ENCODE measurements at places on chromosomes 3 and 15.

GRCh38 chr3:122343654-122344053 lies 18.6 kb downstream of the CSTA start:
- DNase-seq = no peak

GRCh38 chr3:41317298-41317697 lies 118.0 kb downstream of the CTNNB1 start:
- no peak for DNase-seq

GRCh38 chr3:159028706-159029105 lies 226.9 kb downstream of the MFSD1 start:
- no peak for DNase-seq

DNA sequence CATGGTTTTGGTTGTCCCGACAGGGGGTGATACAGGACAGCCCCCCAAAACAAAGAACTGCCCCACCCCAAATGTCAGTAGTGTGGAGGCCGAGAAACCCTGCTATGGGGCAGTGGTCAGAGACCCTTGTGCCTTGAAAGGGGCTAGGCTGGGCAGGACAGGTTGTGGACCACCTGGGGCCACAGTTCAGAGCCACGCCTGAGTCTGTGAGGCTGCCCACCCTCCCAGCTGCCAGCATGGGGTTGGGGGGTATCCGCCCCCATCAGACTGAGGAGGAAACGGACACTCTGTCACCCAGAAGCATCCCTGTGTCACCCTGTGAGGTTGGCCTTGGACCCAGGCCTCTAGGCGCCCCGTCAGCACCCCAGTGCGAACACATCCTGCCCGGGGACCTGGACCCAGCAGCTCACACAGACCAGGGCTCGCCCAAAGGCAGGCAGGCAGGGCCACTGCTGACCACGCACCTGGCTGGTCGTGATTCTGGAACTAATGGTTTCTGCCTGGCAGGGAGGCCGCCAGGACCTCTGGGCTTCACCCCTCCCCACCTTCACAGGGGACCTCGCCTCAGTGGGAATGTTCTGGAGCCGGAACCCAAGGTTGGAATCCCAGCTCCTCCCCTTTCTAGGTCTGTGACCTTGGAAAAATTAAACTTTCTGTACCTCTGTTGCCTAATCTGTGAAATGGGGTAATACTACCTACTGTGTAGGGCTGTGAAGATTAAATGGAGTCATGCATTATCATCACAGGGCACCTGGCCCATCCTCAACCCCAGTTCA lies 1.4 kb downstream of the SLC41A3 start:
- no peak for DNase-seq

DNA sequence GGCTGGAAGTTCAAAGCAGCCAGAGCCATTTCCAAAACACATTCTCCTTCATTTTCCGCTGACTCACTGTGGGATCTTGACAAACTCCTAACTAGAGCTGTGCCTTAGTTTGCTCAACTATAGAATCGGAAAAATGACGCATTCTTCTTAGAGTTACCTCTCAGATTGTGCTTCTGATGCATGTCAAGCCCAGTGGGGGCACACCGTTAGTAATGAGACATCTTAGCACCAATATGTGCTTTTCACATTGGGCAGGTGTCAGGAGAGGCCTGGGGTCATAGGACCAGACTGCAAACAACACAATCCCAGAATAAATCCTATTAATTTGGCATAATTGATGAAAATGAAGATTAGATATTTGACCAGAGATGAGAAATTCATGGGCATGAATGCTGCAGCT lies 71.3 kb upstream of the UBE3A start:
- DNase-seq = no peak

GRCh38 chr3:131363275-131363674 lies 18.3 kb upstream of the NUDT16 start:
- no peak for DNase-seq

DNA sequence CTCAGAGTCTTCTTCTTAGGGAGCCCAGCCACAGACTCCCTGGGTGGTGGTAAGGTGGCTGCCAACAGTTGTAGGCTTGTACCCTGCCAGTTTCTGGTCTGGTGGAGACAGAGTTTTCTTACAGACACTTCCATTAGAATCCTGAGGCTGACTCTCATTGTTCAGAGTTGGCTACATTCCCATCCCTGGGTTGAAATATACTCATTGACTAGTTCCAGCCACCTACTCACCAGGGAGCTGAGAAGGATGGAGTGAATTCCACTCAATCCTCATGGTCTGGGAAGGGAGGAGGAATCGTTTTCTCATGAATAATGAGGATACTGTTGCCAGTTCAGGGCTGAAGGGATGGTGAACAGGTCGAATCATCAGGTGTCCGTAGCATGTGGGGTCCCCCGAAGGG lies 226.5 kb upstream of the PROK2 start:
- DNase-seq = no peak

- no peak for DNase-seq
These were observed 43.0 kb downstream of the FBXL22 start for GRCh38 chr15:63640146-63640545.

DNA sequence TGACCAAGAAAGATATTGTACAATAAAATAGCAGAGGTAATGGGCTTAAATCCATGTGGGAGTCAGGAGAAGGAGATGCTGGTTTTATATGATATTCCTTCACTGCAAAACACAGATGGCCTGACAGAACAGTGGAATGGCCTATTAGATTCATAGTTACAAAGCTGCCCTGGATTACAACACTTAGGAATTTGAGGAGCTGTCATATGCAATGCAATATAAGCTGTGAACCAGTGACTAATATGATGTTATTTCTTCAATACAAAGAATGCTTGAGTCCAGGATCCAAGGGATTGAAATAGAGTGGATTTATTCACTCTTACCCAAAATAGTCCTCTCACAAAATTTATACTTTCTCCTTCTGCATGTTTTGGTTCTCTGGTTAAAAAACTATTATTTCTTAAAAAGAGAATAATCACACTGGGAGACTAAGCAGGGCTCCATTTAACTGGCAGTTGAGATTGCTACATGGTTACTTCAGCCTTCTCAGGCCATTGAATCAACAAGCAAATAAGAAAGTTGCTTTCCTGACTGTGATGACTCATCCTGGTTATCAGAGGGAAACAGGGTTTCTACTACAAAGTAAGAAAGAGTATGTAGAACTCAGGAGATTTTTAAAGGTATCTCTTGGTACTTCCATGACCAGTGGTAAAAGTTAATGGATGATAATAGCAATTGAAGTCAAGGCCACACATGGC lies 79.8 kb upstream of the ZPLD1 start:
- DNase-seq = no peak

DNA sequence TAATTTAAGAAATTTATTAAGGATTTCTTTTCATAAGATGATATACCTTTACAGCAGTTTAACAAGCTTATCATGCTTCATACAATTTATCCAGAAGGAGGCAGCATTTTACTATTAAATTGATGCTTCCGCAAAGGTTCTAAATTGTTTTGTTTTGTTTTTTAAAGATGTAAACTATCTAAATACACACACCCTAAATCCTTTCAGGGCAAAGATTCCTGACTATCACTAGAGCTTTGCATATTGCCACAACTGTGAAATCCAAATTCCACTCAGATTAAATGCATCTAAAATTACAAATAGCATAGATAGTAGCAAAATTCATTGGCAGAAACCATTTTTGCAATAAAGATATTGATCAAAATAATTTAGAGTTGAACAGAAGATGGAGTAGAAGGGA lies 44.5 kb upstream of the CCNL1 start:
- DNase-seq = no peak

DNA sequence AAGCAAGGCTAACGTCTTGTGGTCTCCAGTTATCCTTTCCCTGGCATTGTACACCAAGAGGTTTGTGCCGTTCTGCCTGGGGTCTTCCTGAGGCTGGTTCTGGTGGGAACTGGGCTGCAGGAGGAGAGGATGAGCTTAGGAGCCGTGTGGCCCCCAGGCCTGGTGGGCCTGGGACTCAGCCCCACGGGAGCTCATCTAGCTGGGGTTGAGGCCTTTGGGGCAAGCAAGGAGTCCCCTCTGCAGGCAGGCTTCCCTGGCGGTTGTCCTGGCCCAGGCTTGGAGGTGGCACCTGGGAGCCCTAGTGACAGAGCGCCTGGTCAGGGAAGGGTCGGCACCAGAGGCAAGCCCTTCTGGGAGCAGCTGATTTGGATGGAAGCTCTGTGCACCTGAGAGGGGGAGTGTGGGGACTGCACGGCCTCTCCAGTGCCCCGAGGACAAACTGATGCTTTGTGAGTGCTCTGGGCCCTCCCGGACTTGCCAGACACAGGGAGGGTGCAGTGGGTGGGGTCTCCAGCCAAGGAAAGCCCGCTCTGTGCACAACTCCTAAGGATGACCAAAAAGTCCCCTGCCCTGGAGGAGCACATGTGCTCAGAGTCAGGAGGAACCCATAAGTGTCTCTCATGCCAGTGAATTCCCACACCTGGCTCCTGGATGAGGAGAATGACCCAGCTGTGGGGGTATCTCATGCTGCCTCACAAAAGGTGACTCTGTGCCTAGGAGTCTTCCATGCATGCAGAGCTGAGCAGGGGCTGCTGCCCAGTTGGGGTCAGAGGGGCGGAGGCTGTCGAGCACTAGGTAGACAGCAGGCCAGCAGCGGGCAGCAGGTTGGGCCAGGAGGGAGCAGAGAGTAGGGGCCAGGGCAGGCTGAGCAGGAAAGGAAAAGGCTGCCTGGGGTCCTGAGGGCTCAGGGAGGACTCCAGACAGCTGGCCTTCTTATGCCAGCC lies 2.7 kb downstream of the PAK6 start:
- DNase-seq = no peak

DNA sequence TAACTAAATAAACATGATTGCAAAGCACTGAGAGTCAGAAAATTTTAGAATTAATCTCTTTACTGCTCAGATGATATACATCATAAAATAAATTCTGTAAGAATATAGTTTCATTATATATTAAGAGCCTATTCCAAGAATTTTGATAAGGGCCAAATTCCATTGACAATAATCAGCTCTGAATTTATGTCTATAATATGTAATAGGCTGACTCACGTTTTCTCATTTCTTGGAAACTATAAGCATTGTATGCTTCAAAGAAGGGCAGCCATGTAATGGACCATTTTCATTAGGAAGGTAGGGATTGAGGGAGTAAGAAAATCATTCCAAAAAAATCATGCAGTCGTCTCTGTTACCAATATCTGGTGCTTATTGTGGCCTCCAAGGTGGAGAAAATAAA lies 315.9 kb downstream of the ZIC4 start:
- no peak for DNase-seq

- no peak for DNase-seq
These were observed 138.9 kb downstream of the CACNA1D start for GRCh38 chr3:53633197-53633787.

- DNase-seq = no peak
These were observed 40.5 kb upstream of the B3GNT5 start for GRCh38 chr3:183212565-183212964.

- DNase-seq = no peak
These were observed 48.3 kb downstream of the MAP6D1 start for GRCh38 chr3:183777016-183777618.

GRCh38 chr15:53829471-53829870 lies 70.0 kb upstream of the WDR72 start:
- no peak for DNase-seq

GRCh38 chr15:84914351-84914750 lies 29.9 kb downstream of the SLC28A1 start:
- DNase-seq = no peak

GRCh38 chr3:40143283-40144090 lies 166.0 kb upstream of the EIF1B start:
- DNase-seq = no peak

GRCh38 chr15:24955531-24955921 lies 739 bp downstream of the SNRPN start:
- no peak for DNase-seq

DNA sequence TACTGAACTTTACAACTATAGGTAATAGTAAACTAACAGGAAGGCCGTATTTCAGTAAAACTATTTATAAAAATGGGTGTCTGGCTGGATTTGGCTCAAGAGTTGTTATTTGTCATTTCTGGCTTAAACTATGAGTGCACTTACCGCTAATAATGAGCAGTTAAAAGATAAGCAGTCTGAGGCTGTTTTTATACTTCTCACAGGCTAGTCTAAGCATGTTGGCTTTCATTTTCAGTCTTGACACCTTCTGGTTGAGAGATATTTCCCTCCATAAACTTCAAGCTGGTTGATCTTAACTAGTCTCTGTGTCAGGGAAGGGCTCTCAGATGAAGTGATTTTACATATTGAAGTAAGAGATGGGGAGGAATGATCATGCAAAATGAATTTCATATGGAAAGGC lies 96.1 kb downstream of the RSRC1 start:
- no peak for DNase-seq

- DNase-seq = no peak
These were observed 67.4 kb downstream of the SATB1 start for GRCh38 chr3:18357747-18358146.

DNA sequence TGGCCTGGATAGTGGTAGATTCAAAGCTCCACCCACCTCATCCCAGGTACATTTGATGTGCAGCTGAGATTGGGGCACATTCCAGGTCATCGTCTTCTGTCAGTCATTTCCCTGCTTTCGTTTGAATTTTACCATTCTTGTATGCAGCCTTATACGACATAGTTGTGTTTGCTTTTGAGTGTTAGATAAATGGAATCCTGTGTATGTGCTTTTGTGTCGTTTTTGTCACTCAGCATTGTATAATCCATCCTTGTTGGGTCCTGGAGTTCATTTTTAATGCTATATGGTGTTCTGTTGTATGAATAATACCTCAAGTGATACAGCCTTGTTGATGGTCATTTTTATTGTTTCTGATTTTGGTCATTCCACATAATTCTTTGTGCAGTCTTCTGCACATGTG lies 7.3 kb downstream of the RCCD1 start:
- no peak for DNase-seq

DNA sequence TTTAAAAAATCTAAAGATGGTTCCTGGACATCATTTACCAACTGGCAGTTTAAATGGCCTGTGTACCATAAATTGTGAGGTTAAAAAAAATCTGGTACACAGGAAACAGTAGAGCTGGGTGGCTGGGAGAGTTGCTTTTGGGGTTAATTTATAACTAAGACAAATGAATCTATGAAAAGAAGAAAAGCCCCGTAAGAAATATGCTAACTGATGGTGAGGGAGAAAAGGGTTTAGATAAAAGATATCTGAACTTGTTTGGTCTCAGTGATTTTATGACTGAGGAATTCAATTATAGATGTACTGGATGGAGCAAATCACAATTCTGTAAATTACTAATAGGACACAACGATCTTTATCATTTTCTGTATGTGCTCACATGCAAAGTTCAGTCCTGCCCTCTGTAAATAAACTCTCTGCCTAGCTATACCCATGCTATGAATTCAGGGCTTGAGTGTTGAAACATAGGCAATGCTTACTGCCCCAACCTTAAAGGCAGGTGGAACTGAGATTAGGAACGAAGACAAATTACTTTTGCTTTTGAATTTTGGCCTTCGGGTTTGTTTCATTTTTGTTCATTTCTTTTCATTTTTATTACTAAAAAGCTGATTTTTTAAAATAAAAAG lies 28.0 kb downstream of the PPARG start:
- no peak for DNase-seq

- no peak for DNase-seq
These were observed 26.6 kb downstream of the MIX23 start for GRCh38 chr3:122356402-122356801.

GRCh38 chr15:28959326-28959725 lies 73.6 kb downstream of the APBA2 start:
- no peak for DNase-seq

- DNase-seq = no peak
These were observed 50.7 kb upstream of the TPRG1 start for GRCh38 chr3:189121092-189121491.

All from stimulated activated CD8-positive, alpha-beta memory T cell treated with anti-CD3 and anti-CD28 coated beads, Interleukin-4, amount 100 ng/mL, for 4 hours (primary cell).